ENCODE measurements at places on chromosomes 16 and 17. TPM values are rescaled to one million over a fixed set of nuclear protein-coding genes. Genes with fewer than 3 reads are reported as not detected.
A peak's percentile ranks its signal among the peaks of the same experiment; 100 is the strongest.

CCL8 gene
- not detected for total RNA-seq

PDILT gene
- total RNA-seq = not detected

NPW gene
- total RNA-seq = 226 TPM

TSPAN10 gene
- total RNA-seq = 2.3 TPM

GRCh38 chr17:66717641-66718058 lies 117.3 kb upstream of the CACNG5 start:
- no peak overlapping the region for H3K27ac ChIP-seq
- no peak for DNase-seq
- no peak overlapping the region for H3K4me3 ChIP-seq
- H3K27me3 ChIP-seq = no peaks in the 10 kb centered on the region
- H3K36me3 ChIP-seq = no peaks in the 10 kb centered on the region

DNA sequence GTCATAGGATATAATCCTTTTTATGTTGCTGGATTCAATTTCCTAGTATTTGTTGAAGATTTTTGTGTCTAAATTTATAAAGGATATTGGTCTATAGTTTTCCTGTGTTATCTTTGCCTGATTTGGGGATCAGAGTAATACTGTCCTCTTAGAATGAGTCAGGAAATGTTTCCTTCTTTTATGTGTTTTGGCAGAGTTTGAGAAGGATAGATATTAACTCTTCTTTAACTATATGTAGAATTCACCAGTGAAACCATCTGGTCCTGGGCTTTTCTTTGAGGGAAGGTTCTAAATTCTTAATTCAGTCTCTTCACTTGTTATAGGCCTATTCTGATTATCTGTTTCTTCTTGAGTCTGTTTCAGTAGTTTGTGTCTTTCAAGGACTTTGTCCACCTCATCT lies 66.3 kb upstream of the NACA2 start:
- H3K36me3 ChIP-seq = no peaks in the 10 kb centered on the region
- H3K27ac ChIP-seq = no peak overlapping the region
- no peak overlapping the region for H3K4me3 ChIP-seq
- no peaks in the 10 kb centered on the region for H3K27me3 ChIP-seq
- DNase-seq = no peak

DNA sequence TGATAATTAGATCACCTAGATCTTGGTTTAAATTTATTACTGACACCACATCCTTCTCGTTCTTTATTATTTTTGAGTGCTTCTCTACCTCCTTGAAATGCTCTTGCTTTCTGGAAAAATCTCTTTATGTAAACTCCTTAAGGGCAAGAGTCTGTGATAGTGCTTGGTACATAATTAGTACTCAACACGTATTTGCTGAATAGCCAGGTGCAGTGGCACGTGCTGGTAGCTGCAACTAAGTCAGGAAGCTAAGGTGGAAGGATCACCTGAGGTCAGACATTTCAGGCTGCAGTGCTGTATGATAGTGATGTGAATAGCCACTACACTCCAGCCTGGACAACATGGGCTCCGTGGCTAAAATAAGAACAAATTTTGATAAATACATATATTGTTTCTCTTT lies 63.0 kb downstream of the PPM1E start:
- H3K4me1 ChIP-seq = no peaks in the 10 kb centered on the region
- no peaks in the 10 kb centered on the region for H3K27me3 ChIP-seq
- no peak for DNase-seq

DNA sequence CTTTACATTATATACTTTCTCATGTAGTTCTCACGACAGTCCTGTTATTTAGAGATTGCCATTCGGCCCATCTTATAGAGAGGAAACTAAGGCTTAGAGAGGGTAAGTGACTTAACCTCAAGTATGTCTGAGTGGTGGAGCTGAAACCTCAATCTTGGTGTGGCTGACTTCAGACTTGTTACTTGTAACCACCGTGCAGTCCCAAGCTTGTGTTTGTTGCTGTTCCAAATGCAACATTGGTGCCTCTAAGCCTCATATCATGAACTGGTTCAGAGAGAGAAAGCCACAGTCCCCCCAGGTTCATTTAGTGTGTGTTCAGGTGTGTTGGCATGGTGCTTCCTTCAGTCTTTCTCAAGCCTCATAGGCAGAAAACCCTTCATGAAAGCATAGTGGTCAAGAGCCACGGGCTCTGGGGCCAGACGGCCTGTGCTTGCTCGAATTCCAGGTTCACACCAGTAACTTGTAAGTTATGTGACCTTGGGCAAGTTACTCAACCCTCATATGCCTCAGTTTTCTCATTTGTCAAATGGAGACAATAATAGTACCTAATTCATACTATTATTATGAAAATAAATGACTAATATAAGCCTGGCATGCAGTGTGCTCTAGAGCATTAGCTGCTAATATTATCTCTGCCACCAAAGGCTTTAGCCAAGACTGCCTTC lies 39.9 kb downstream of the CDH1 start:
- no peaks in the 10 kb centered on the region for H3K36me3 ChIP-seq
- H3K27me3 ChIP-seq = no peaks in the 10 kb centered on the region
- H3K4me3 ChIP-seq = no peak overlapping the region
- H3K27ac ChIP-seq = no peak overlapping the region
- no peak for DNase-seq
- no peaks in the 10 kb centered on the region for H3K4me1 ChIP-seq

GRCh38 chr16:65919145-65919985 lies 447.1 kb upstream of the CDH5 start:
- H3K27me3 ChIP-seq = no peaks in the 10 kb centered on the region
- no peaks in the 10 kb centered on the region for H3K4me1 ChIP-seq
- no peaks in the 10 kb centered on the region for H3K36me3 ChIP-seq
- no peak overlapping the region for H3K4me3 ChIP-seq
- no peak for DNase-seq
- H3K27ac ChIP-seq = no peak overlapping the region

- no peak for DNase-seq
- no peak overlapping the region for H3K27ac ChIP-seq
- H3K36me3 ChIP-seq = no peaks in the 10 kb centered on the region
- H3K27me3 ChIP-seq = no peaks in the 10 kb centered on the region
- H3K4me1 ChIP-seq = peaks cover 48% of the 10 kb centered on the region
- no peak overlapping the region for H3K4me3 ChIP-seq
Observed at GRCh38 chr17:77253611-77254051, 112.9 kb downstream of the SEC14L1 start.

- no peaks in the 10 kb centered on the region for H3K27me3 ChIP-seq
- no peaks in the 10 kb centered on the region for H3K36me3 ChIP-seq
- no peak overlapping the region for H3K27ac ChIP-seq
- no peaks in the 10 kb centered on the region for H3K4me1 ChIP-seq
- H3K4me3 ChIP-seq = no peak overlapping the region
Observed at GRCh38 chr17:514584-514983, 162.0 kb upstream of the RPH3AL start.

DNA sequence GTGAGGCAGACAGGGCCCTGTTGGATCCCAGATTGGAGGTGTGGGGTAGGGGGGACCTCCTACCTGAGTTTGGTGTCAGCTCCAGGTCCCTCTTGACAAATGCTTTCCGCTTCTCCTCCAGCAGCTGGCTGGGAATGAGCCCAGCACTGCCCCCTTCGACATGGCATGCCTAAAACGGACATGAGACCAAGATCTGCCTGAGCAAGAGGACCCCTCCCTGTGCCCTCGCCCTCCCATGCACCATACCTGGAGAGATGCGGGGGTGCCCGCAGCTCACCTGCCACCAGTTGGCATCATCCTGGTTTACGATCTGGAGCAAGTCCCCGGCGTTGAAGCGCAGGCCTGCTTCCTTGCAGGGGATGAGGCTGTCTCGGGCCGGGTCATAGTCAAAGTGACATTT lies 26.2 kb downstream of the MPP2 start:
- no peaks in the 10 kb centered on the region for H3K36me3 ChIP-seq
- no peaks in the 10 kb centered on the region for H3K27me3 ChIP-seq
- H3K4me3 ChIP-seq = no peak overlapping the region
- H3K27ac ChIP-seq = no peak overlapping the region

- no peaks in the 10 kb centered on the region for H3K27me3 ChIP-seq
- DNase-seq = no peak
- no peaks in the 10 kb centered on the region for H3K36me3 ChIP-seq
- H3K27ac ChIP-seq = no peak overlapping the region
Observed at GRCh38 chr16:78775161-78775561, 675.7 kb downstream of the WWOX start.

DNA sequence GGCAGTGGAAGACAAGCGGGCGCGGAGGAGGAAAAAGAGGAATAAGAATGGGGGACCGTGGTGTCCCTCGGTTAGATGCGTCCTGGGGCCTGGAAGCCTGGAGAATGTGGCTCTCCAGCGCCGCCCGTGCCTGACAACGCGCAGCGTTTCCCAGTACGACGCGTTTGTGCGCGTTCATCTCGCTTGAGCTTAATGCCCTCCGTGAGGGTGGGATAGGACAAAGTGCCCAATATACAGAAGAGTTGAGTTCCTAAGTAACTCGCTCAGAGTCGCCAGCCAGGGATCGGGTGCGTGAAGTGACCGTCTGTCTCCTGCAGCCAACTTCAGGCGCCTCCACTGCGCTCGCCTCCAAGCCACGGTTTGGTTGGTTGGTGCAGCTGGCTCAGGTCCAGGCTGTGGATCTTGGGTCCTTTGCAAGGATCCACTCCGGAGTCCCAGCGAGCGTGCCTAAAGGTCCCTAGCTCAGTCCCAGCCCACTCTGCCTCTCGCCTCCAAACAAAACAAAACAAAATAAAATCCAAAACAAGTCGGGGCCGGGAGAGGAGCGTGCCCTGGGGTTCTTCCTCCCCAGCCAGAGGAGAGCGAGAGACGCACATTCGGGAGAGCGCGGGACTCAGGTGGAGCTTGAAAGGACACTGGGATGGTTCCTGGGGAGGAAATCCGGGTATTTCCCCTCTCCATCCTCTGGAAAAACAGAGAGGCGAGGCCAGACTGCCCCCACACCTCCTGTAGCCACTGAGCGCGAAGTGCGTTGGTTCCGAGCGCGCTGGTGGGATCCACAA lies 974 bp downstream of the GALR2 start:
- peaks cover 18% of the 10 kb centered on the region for H3K4me1 ChIP-seq
- H3K4me3 ChIP-seq = no peak overlapping the region
- DNase-seq = no peak
- no peak overlapping the region for H3K27ac ChIP-seq
- H3K27me3 ChIP-seq = peaks cover 8% of the 10 kb centered on the region

- H3K27ac ChIP-seq = no peak overlapping the region
- DNase-seq = no peak
- no peak overlapping the region for H3K4me3 ChIP-seq
- peaks cover 9% of the 10 kb centered on the region for H3K36me3 ChIP-seq
- H3K4me1 ChIP-seq = no peaks in the 10 kb centered on the region
Observed at GRCh38 chr17:30454635-30455034, 22.6 kb upstream of the GOSR1 start.

DNA sequence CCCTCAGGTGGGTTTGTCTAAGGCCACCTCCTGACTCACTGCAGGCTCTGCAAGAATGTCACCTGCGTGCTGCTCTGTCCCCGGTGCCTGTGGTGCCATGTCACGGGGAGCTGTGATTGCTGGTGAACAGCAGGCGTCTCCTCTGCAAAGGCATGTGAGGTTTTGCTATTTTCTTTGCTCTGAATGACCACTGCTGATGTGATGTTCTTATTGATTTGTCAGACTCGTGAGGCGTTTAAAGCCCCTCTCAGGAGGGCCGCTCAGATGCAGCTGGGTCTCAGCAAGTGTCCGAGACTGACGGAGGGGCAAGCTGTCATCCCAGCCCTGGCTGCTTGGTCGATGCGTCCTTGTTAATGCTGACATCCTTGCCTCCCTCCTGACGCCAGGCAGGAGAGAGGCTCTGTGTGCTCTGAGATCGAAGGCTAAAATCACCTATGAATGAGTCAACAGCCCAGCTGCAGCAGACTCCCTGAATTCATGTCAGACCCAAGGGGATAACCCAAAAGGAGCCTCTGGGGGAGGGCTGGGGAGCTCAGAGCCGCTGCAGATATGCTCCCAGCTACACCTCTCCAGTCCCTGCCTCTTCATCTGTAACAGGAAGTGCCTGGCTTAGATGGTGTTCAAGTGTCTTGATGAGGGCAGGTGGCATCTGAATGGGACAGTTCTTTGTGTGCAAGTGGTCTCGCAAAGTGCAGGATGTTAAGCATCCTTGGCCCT lies 11.8 kb upstream of the PEMT start:
- no peaks in the 10 kb centered on the region for H3K27me3 ChIP-seq
- H3K36me3 ChIP-seq = no peaks in the 10 kb centered on the region
- no peak for DNase-seq

- H3K27ac ChIP-seq = no peak overlapping the region
- H3K4me3 ChIP-seq = no peak overlapping the region
- no peak for DNase-seq
- no peaks in the 10 kb centered on the region for H3K4me1 ChIP-seq
- H3K27me3 ChIP-seq = peaks cover 39% of the 10 kb centered on the region
Observed at GRCh38 chr16:20285993-20286499, 41.3 kb downstream of the GP2 start.

GRCh38 chr16:11346700-11347319 lies 1.6 kb downstream of the RMI2 start:
- no peak overlapping the region for H3K4me3 ChIP-seq
- no peaks in the 10 kb centered on the region for H3K27me3 ChIP-seq
- DNase-seq = no peak
- H3K36me3 ChIP-seq = no peaks in the 10 kb centered on the region
- peaks cover 38% of the 10 kb centered on the region for H3K4me1 ChIP-seq

GRCh38 chr16:7765079-7765550 lies 432.5 kb downstream of the RBFOX1 start:
- H3K4me1 ChIP-seq = no peaks in the 10 kb centered on the region
- H3K4me3 ChIP-seq = no peak overlapping the region
- no peaks in the 10 kb centered on the region for H3K27me3 ChIP-seq
- H3K27ac ChIP-seq = no peak overlapping the region
- no peaks in the 10 kb centered on the region for H3K36me3 ChIP-seq

- H3K36me3 ChIP-seq = no peaks in the 10 kb centered on the region
- H3K27ac ChIP-seq = no peak overlapping the region
- peaks cover 38% of the 10 kb centered on the region for H3K4me1 ChIP-seq
- no peak for DNase-seq
Observed at GRCh38 chr16:19138601-19139000, 24.8 kb downstream of the ITPRIPL2 start.

GRCh38 chr17:63349478-63350000 lies 96.6 kb downstream of the CYB561 start:
- no peak for DNase-seq
- H3K4me3 ChIP-seq = no peak overlapping the region
- no peaks in the 10 kb centered on the region for H3K4me1 ChIP-seq
- no peak overlapping the region for H3K27ac ChIP-seq
- no peaks in the 10 kb centered on the region for H3K36me3 ChIP-seq

DNA sequence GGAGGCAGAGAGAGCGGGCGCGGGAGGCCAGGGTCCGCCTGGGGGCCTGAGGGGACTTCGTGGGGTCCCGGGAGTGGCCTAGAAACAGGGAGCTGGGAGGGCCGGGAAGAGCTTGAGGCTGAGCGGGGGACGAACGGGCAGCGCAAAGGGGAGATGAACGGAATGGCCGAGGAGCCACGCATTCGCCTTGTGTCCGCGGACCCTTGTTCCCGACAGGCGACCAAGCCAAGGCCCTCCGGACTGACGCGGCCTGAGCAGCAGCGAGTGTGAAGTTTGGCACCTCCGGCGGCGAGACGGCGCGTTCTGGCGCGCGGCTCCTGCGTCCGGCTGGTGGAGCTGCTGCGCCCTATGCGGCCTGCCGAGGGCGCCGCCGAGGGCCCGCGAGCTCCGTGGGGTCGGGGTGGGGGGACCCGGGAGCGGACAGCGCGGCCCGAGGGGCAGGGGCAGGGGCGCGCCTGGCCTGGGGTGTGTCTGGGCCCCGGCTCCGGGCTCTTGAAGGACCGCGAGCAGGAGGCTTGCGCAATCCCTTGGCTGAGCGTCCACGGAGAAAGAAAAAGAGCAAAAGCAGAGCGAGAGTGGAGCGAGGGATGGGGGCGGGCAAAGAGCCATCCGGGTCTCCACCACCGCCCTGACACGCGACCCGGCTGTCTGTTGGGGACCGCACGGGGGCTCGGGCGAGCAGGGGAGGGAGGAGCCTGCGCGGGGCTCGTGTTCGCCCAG lies 1.2 kb upstream of the CBX4 start:
- peaks cover 42% of the 10 kb centered on the region for H3K4me1 ChIP-seq
- no peaks in the 10 kb centered on the region for H3K27me3 ChIP-seq
- peak overlapping the region; percentile 64 for H3K4me3 ChIP-seq
- H3K36me3 ChIP-seq = no peaks in the 10 kb centered on the region
- peak overlapping the region; percentile 94 for H3K27ac ChIP-seq

Data from HCT116 (cell line).